ENCODE measurements at places on chromosomes 1 and 21. TPM values are rescaled to one million over a fixed set of nuclear protein-coding genes. Genes with fewer than 3 reads are reported as not detected.

DNA sequence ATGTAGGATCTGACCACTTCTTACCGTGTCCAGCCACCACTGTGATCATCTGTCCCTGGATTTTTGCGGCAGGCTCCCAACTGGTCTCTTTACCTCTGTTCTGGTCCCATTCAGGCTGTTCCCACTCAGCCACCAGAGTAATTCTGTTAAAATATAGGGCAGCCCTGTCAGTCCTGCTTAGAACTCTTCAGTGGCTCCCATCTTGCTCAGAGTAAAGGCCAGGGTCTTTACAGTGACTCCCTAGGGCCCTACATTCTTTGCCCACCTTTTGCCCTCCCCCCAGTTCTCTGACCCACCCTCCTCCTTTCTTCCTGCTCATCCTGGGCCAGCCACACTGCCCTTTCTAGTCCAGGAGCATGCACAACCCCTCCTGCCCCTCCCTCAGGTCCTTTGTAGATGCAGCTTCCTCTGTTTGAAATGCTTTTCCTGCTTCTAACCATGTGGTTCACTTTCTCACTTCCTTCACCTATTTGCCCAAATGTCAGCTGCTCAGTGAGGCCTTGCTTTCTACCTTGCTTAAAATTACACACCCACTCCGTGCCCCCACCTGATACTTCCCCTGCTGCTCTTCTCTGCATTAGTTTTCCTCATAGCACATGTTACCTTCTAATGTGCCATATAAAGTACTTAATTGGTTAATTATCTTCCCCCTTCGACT, 7.8 kb downstream of the UBIAD1 start:
- no peak for DNase-seq

DNA sequence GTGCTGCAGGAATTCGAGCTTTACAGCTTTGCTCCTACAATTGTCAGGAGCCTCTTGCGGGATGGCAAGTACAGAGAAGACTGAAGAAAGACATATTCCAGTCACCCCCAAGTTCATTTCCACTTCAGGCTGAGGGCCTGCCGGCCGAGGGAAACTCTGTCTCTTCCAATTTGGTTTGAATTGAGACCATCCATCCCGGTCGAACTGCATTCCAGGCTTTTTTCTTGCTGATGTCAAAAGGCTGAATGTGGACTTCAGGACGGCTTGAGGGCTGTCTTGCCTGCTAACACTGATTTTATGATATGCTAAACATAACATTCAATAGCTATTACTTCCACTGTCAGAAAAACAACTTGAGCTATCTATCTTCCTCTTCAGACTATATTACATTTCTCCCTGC, 79.8 kb upstream of the PLXNA2 start:
- no peak for DNase-seq

DNA sequence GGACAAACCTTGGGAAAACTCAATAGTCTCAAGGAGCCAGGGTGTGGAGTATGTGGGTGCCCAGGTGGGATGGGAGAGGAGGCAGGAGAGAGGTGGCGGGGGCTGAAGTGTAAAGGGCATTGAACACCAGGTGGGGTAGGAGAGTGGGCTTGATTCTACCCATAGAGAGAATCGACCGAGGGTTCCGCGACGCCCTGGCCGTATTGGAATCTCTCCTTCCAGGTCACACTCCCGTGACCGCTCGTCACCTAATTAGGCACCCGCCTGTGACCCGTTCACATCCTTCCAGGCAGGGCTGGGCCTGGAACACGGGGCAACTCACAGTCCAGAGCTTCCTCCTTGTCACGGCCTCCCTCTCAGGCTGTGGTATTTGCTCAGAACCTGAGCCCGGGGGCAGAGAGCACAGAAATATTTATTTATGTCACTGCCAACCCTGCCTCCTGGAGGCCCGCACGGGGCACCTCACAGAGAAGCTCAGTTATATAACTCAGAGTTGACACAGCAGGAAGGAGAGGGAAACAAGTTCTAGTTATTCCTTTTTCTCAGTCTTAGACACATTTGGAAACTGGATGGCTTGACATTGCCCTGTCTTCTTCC, 12.0 kb downstream of the NCMAP start:
- DNase-seq = peak; percentile 75

DNA sequence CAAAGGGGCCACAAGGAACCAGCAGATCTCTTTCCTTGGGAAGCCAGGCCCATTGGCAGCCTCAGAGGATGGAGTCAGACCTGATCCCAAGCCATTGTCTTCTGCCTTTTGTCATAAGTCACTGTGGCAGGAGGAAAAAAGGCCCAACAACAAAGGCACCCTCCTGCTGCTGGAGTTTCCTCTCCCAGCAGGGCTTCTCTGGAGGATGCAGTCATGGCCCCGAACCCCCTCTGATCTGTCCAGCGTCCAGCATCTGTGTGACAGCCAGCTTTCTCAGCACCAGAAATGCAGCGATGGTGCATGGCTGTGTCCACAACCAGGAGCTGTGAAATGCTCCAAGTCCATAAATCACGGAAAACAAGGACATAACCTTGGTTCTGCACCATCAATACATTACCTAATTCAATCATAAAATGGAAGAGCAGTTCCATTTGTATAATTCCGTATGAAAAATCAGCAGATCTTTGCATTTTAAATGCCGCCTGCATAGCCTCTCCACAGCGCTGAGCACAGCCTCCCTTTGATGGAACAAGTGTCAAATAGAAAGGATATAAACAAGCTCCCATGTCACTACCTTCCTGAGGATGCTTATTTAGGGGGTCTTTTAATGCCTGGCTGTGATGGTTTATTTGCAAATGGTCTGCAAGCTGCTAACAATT, 30.6 kb downstream of the AJAP1 start:
- no peak for DNase-seq

DNA sequence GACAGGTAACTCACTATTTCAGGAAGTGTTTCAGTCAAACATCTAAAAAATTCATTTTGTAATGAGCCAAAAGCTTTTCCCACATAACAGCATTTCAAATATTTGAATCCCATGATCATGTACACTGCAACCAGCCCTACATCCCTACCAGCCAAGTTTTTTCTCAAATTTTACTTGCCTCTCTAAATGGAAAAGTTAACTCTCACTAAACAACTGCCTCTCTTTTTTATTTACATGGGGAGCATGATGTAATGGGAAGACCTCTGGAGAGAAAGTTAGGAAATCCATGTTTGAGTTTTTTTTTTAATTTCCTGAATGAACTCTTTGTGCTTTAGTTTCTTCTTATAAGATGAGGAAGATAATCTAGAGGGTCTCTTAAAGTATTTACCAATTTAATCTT, 70.5 kb downstream of the TTLL7 start:
- no peak for DNase-seq

DNA sequence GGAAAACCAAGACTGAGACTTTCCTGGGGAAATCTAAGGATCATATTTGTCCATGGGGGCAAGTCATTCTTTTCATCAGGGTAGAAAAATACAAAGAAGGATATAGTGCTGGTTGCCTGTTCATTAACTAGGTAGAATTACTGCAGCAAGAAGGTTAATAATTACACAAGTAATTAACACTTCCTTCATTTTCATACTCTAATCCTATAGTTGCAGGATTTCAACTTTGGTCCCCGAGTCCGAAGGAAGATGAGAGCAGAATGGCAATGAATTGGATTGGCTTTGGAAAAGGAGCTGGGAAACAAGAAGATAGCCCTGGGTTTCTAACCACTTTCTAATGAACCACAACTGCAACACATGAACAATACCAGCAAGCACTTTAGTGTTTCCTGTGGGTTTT, 199.2 kb upstream of the ESRRG start:
- no peak for DNase-seq

DNA sequence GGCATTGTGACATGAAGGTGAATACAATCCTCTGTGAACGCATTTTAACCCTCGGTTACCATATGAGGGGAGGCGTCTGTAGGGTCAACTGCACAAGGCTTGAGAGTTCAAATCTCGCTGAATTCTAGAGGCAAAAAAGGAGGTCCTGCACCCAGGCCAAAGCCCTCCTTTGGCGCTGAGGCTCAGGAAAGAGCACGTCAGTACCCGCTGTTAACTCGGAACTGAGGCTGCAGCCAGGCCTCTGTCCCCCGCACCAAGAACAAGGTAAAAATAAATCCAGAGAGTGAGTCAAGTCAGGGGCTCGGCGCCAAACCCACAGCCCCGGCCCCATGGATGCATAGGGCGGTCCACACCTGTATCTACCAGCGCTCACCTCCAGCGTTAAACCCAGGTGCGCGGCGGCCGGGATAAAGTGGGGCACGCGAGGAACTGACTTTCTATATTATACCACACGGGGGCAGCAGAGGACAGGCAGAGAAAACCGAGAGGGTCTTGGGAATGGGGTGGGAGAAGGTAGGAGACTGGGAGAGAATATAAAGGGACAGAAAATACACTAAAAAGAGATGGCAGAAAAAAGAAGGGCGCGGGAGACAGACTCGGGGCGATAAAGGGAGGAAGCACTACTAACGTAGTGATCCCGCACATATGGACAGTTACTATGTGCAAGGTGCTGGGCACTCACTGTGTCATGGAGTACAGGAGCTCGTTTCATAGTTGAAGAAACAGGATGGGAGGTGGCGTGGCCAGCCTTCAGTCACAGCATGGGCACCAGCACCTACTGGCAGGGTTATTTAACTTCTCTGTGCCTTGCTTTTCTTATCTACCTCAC, 54.9 kb downstream of the DMRTA2 start:
- DNase-seq = peak; percentile 69

DNA sequence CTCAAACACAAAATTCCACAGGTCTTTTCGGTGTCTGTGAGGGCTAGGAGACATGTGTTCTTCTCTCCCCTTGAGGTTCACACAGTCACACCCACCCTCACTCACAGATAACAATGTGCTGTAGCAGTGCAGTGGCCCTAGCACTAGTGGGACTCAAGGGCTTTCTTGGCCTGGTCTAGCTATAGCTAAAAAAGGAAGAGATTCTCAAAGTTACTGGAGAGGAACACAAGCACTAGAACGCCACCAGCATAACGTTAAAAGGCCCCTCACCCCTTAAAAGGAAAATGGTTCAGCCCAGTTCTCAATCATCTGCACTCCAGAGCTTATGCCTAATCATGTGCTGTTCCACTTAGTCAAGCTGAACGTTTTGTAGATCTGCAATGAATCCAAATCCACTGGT, 39.5 kb downstream of the RGS8 start:
- DNase-seq = no peak

DNA sequence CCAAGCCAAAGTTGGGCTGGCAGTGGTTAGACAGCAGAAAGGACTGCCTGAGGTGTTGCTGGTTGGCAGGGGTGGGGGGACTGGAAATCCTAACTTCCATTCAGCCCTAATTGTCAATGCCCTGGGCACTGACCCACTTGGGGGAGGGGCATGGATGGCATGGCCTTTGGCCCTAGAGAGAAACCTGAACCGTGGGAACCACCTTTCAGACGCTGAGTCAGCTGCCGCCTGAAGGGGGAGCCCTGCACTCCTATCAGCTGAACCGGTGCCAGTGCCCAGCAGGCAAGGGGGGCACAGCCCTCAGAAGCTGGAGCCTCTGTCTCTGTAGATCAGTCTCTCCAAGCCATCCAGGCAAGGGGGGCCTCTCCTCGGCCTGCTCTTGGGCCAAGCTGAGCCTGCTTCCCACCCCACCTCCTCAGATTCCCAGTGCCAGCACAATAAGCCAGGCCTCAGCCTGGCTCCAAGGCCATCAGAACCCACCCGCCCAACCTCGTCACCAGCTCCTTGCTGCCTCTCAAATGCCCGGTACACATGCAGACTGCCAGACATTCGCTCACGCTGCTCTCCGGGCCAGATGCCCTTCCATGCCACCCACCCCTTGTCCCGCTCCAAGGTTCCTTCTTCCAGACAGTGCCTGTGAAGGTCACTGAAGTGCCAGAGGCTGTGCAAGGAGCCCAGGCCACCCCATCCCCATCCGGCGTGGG, 11.6 kb downstream of the TINAGL1 start:
- peak; percentile 83 for DNase-seq

GRCh38 chr1:109910123-109910962, at the start of gene CSF1:
TSS of gene CSF1 (plus strand) at chr1:109910849. CDS start at chr1:109911024, 175 bp downstream.
- peak; percentile 45 for DNase-seq

- DNase-seq = no peak
These were observed 82.6 kb downstream of the SPATA46 start for GRCh38 chr1:162294015-162294414.

GRCh38 chr1:174194461-174194860, 35.1 kb downstream of the RABGAP1L start:
- no peak for DNase-seq

- peak; percentile 10 for DNase-seq
These were observed 5.5 kb downstream of the MFSD2A start for GRCh38 chr1:39960431-39960958.

DNA sequence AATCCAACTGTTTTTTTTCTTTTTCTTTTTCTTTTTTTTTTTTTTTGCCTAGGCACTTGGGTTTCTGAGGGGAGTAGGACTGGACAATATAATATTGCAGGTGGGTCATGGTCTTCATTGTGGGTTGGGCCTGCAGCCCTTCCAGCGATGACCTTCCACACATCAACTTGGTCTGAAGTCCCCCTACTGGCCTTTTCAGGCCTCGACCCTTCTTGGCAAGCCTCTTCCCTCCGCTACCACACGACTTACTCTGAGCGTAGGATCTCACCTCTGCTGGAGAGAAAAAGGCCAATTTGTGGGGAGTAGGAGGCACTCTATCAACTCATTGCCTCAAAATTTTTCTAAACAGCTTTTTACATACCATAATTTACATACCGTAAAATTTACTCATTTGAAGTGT, 51.1 kb upstream of the GRIK3 start:
- no peak for DNase-seq

DNA sequence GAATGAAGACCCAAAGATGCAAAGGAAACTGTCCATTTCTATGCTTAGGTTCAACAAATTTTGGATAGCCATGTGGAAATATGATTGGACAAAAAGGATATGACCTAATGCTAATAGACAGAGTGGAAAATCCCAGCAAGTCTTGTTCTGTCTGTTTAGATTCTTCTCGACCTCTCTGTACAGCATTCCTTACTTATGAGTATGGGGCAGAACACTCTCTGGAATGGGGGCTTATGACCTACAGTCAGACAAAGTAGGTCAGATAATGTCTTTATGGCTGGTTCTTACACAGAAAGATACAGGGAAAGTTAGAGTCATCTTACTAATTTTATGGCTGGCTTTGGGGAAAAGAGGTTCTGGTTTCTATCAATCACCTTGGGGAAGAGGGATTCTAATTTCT, 2.8 kb downstream of the GCSAML start:
- no peak for DNase-seq

DNA sequence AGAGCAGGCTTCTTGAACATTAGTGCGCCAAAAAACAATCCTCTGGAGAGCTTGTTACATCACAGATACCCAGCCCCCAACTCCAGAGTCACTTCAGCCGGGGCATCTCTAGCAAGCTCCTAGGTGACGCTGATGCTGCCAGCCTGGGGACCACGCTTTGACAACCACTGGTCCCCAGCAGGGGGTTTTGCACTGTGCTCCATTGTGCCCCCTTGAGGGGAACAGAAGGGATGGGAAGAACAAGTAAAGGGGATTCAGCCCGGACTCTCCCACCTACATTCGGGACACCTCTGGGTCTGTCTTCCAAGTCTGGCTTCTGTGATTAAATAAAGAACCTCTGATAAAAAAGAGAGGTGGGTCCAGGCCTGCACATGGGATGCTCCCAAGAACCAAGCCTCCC, 60.4 kb downstream of the ATP5PO start:
- DNase-seq = no peak

ESPN gene
- total RNA-seq = 2.2 TPM

RASAL2 gene
- 32.4 TPM for total RNA-seq

RNU1-1 gene
- 1,678 TPM for total RNA-seq

C1QA gene
- not detected for total RNA-seq

COPA gene
- total RNA-seq = 195 TPM

ATP5PB gene
- total RNA-seq = 149 TPM

CCDC27 gene
- not detected for total RNA-seq

Data from Calu3 (cell line).